Chondrocyte (in vitro differentiated cells): ENCODE measurements at places on chromosomes 4 and X. TPM values are rescaled to one million over a fixed set of nuclear protein-coding genes. Genes with fewer than 3 reads are reported as not detected.

DNA sequence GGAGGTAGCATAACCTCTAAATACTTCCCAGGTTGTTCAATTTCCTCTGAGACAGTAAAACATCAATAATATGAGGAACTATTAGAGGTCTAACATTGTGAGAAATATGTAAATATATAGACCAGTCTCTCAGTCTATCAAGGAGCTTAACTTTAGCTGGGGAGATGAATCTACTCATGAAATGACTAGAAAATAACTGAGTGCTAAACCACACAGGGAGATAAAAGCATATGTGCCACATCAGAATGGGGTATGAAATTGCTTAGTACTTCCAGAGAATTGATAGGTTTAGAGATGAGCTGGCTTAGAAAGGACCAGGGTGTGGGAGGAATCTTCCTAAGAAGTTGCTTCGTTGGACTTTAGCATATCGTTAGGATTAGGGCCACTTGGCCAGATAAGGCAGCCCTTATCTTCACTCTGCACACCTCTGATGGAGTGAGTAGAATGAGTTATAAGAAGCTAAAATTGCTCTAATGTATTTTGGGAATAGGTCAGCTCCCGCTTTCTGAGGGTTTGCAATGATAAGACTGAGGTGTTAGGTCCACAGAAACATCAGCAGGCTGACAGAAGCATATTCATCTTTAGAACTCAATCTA, 299.2 kb downstream of the UNC5C start:
- DNase-seq: no peak
- peaks cover 3% of the 10 kb centered on the region for H3K4me1 ChIP-seq
- no peaks in the 10 kb centered on the region for H3K27me3 ChIP-seq
- no peak overlapping the region for H3K27ac ChIP-seq
- H3K4me3 ChIP-seq: no peak overlapping the region

DNA sequence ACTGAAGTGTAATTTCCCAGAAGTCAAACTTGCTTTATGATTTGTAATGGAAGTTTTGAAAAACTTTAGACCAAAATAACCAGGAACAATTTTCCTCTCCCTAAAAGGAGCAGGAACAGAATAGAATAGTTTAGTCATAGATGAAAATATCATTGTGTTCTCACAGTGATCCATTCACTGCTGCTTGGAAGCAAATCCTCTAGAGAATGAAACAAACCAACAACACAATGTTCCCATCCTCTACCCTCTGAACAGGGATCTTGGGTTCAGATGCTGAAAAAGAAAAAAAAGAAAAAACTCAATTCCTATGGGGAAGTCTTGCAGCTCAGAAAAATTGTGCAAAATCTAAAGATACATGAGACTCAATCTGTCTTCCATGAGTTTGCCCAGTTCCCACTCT, 12.2 kb downstream of the DSPP start:
- no peaks in the 10 kb centered on the region for H3K36me3 ChIP-seq
- no peak overlapping the region for H3K4me3 ChIP-seq
- peaks cover 23% of the 10 kb centered on the region for H3K27me3 ChIP-seq
- no peaks in the 10 kb centered on the region for H3K4me1 ChIP-seq
- H3K27ac ChIP-seq: no peak overlapping the region
- DNase-seq: no peak

DNA sequence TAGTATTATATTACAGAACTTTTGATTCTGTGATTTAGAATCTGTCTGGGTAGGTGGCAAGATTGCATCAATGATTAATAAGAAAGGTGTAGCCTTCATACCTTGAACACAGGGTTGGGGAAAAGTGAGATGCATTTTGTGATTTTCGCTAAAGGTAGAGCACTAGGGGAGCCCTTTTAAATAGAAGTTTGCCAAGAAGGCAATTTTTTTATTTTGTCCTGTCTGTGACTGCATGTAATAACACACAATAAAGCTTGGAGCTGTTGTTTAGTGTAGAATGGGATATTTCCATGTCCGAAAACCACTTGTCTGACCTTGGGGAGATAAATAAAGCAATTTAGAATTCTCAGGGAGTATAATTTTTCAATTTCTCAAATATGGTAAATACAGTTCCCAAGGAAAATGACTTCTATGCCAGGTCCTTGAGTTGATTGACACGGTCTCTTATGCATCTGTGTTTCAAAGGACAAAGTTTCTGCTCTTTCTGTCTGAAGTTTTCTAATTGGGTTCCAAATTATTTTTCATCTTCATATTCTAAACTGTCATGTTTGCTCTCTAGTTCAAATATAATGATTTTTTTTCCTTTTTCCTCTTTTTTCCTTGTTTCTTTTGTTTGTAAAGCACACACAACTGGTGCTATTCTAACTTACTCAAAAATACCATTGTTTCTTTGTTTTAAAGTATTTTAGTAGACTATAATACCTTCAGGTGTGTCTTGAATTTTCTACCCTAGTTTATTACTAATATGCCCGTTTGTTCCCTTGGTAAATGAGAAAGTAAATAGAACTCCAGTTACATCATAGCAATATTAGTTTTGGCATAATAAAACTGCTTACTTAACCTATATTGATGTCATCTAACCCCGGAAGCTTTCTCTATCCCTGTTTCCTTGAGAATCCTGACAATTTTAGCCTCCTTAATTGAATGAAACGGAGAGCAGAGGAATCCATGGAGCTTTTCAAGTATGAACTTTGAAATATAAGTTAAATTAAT, 87.8 kb upstream of the BMPR1B start:
- DNase-seq: no peak
- H3K4me3 ChIP-seq: no peak overlapping the region
- peaks cover 15% of the 10 kb centered on the region for H3K4me1 ChIP-seq
- no peaks in the 10 kb centered on the region for H3K27me3 ChIP-seq

DNA sequence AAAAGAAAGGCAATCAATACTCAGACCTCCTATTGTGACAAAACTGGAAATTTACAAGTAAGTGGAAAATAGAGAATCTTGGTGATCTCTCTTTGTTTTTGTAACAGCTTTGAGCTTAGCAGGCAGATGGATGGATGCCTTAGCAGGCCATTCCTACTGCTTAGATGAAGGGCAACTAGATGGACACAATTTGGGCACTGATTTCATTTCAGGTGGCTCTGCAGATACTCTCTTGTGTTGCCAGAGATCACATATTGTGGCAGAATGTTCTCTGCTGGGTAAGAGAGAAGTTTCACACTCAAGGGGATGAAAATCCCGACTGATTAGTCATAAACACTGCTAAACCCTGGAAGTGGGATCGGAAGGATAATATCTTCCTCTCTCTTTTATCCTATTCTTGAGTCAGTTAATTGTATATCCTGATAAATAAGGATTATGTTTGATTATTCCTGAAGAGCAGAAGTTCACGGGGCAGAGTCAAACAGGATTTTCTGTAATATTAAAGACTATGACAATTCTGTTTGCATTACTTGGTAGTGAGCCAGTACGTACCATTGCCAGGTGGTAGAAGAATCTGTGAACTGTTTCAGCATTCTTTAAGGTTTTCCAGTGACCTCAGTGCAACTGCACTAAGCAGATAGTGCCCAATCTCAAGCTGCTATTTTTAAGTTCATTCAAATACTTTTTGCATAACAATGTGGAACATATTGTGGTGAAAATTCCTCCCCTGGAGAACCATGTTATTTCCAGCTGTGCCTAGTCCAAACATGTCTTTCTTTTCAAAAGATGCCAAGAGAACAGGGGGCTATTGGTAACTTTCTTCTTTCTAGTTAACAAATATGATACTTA, 974.3 kb downstream of the FSTL5 start:
- peaks cover 16% of the 10 kb centered on the region for H3K4me1 ChIP-seq
- DNase-seq: no peak
- no peaks in the 10 kb centered on the region for H3K36me3 ChIP-seq
- H3K27ac ChIP-seq: no peak overlapping the region
- H3K27me3 ChIP-seq: peaks cover 3% of the 10 kb centered on the region
- no peak overlapping the region for H3K4me3 ChIP-seq

GRCh38 chr4:120722655-120723054, 199.9 kb downstream of the PRDM5 start:
- no peak for DNase-seq
- H3K36me3 ChIP-seq: peaks cover 1% of the 10 kb centered on the region
- peaks cover 12% of the 10 kb centered on the region for H3K4me1 ChIP-seq
- H3K27me3 ChIP-seq: no peaks in the 10 kb centered on the region

DNA sequence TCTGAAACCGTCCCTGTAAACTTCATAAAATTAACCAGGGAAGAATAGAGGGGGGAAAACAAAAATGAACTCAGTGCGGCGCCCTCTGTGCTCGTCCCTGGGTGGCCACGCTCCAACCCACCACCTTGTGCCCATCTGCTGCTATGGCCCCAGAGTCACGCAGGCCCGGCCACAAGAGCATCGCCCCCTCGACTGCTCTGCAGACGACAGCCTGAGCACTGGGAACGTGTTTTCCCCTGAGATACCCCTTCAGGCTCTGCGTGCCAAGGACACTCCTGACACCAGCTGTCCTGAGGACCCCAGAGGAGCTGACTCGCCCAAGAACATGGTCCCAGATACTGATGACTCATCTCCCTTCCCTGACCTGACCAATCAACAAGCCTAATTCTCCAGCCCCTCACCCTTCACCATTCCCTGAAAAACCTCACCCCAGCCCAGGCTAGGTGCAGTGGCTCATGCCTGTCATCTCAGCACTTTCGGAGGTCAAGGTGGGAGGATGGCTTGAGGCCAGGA, 64.1 kb upstream of the GPR78 start:
- H3K4me3 ChIP-seq: no peak overlapping the region
- H3K4me1 ChIP-seq: peaks cover 25% of the 10 kb centered on the region
- H3K27ac ChIP-seq: no peak overlapping the region

DNA sequence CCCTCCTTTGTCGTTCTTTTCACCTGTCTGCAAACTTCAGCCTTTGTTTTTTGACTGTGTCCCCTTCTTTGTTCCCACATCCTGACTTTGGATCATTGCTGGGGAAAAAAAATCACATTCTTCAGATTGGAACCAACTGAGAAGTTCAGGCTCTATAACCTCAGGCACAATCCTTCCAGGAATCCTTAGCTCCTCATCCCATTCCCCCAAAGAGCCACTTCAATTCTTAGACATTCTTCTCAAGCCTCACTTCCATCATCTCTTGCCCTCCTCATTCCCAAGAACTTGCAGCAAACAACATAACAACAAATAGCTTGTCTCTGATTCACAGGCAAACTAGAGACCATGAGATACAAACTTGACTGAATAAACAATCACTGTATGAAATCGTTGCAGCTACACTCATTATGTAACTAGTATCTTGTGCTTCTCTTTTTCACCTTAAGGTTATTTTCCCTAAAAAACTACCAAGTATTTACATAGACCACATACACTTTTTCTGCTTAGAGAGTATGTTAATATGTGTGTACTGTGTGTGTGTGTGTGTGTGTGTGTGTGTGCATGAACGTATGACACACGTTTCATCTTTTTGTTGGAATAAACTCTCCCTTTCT, 26.4 kb upstream of the PGM2 start:
- H3K4me3 ChIP-seq: no peak overlapping the region
- no peak overlapping the region for H3K27ac ChIP-seq
- no peak for DNase-seq
- peaks cover 3% of the 10 kb centered on the region for H3K4me1 ChIP-seq

DNA sequence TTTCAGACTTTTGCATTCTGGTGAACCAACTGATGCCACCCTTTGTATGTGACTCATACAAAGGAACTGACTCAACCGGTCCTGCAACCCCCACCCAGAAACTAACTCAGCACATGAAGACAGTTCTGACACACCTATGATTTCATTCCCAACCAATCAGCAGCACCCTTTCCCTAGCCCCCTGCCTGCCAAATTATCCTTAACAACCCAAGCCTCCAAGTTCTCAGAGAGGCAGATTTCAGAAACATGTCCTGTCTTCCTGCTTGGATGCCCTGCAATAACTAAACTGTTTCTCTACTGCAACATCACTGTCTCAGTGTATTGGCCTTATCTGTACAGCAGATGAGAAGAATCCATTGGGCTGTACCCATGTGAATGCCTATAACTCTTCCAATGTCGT, 284.7 kb downstream of the CAMK2D start:
- no peak overlapping the region for H3K4me3 ChIP-seq
- peaks cover 25% of the 10 kb centered on the region for H3K4me1 ChIP-seq
- H3K27me3 ChIP-seq: no peaks in the 10 kb centered on the region
- no peak overlapping the region for H3K27ac ChIP-seq
- no peak for DNase-seq

DNA sequence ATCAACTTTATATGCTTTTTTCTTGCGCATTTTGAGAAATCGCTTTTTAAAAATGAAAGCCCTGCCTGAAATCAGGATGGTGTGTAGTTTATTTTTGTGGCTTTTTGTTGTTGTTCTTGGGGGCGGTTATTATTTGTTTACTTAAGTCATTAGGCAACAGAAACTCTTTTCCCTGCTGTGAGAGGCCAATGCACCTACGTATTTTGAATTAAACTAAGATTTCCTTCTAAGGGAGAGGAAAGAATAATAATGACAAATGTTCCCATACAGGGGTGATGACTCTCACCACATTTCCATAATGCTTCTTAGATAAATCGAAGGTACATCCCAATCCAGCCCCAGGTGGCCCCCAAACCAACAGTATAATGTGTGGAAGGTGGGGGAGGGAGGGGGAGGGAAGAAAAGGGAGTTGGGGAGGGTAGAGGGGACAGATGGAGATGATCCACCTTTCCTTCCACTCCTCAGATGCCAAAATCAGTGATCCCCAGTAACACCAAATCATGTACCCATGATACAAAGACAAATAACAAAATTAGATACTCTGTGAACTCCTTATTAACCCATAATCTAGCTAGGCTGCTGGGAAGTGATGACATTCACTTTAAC, 39.6 kb downstream of the ZNF827 start:
- H3K4me3 ChIP-seq: no peak overlapping the region
- no peak overlapping the region for H3K27ac ChIP-seq

GRCh38 chr4:152508386-152508785, 27.5 kb downstream of the FBXW7 start:
- H3K27ac ChIP-seq: no peak overlapping the region
- no peak overlapping the region for H3K4me3 ChIP-seq
- peaks cover 7% of the 10 kb centered on the region for H3K4me1 ChIP-seq
- H3K27me3 ChIP-seq: no peaks in the 10 kb centered on the region

- H3K4me1 ChIP-seq: peaks cover 26% of the 10 kb centered on the region
- H3K27ac ChIP-seq: no peak overlapping the region
- no peak overlapping the region for H3K4me3 ChIP-seq
These were observed 123.2 kb downstream of the BMPR1B start for GRCh38 chr4:94880956-94881355.

- peaks cover 5% of the 10 kb centered on the region for H3K27me3 ChIP-seq
- no peak overlapping the region for H3K4me3 ChIP-seq
- H3K27ac ChIP-seq: no peak overlapping the region
These were observed 149.4 kb upstream of the PJA1 start for GRCh38 chrX:69314436-69315348.

DNA sequence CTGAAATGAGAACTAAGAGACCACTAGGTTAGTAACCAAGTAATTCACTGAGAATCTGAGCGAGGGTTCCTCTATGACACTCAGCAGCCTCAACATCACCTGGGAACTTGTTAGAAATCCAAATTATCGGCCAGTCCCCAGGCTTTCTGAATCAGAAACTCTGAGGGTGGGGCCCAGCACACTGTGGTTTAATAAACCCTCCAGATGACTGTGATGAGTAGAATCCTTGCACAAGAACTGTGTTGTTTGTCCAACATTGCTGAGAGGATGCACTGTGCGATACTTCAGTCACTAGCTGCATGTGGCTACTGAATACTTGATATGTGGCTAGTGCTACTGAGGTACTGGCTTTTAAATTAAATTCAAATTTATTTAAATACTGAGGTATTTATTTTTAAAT, 243.9 kb downstream of the MAML3 start:
- no peaks in the 10 kb centered on the region for H3K36me3 ChIP-seq
- no peaks in the 10 kb centered on the region for H3K27me3 ChIP-seq
- DNase-seq: no peak
- H3K4me1 ChIP-seq: peaks cover 23% of the 10 kb centered on the region
- H3K4me3 ChIP-seq: no peak overlapping the region

GRCh38 chr4:76067652-76068286, 6.7 kb upstream of the ART3 start:
- H3K36me3 ChIP-seq: no peaks in the 10 kb centered on the region
- no peaks in the 10 kb centered on the region for H3K27me3 ChIP-seq
- no peaks in the 10 kb centered on the region for H3K4me1 ChIP-seq
- no peak for DNase-seq

HTN3 gene
- total RNA-seq: not detected in 3 replicates

PASD1 gene
- not detected in 3 replicates for total RNA-seq

MAGEA6 gene
- not detected in 3 replicates for total RNA-seq
